Activated naive CD8-positive, alpha-beta T cell treated with anti-CD3 and anti-CD28 coated beads, Interleukin-2, amount 10 ng/mL, durations not matched to agents 7 days and 5 days (primary cell): ENCODE measurements at places on chromosomes 7 and 10. TPM values are rescaled to one million over a fixed set of nuclear protein-coding genes. Genes with fewer than 3 reads are reported as not detected.

GRCh38 chr10:58588673-58589265 is 76.1 kb downstream of the BICC1 start:
- DNase-seq = no peak
- H3K27me3 ChIP-seq = peaks cover 4% of the 10 kb centered on the region
- H3K36me3 ChIP-seq = no peaks in the 10 kb centered on the region
- H3K4me1 ChIP-seq = no peaks in the 10 kb centered on the region

Gene HOGA1
- total RNA-seq = not detected

DNA sequence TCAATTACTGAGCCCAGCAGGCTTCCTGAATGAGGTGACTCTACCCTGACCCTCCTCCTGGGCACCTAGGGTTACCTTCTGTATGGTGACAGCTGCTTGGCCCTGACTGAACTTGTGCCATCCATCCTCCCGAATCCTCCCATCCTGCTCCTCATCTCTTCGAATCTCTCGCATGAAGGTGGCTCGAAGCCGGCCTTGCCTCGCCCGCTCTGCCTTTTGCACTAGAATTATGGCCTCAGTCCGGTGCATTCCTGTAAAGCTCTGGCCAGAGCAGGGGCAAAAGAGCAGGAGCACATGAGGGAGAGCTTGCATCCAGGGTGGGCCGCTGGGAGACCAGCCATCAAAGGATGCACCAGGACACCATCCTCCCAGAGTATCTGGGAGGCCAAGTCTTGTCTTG is 7.5 kb downstream of the H2BK1 start:
- H3K4me3 ChIP-seq = no peak overlapping the region
- H3K4me1 ChIP-seq = peaks cover 15% of the 10 kb centered on the region
- DNase-seq = no peak
- no peak overlapping the region for H3K27ac ChIP-seq

DNA sequence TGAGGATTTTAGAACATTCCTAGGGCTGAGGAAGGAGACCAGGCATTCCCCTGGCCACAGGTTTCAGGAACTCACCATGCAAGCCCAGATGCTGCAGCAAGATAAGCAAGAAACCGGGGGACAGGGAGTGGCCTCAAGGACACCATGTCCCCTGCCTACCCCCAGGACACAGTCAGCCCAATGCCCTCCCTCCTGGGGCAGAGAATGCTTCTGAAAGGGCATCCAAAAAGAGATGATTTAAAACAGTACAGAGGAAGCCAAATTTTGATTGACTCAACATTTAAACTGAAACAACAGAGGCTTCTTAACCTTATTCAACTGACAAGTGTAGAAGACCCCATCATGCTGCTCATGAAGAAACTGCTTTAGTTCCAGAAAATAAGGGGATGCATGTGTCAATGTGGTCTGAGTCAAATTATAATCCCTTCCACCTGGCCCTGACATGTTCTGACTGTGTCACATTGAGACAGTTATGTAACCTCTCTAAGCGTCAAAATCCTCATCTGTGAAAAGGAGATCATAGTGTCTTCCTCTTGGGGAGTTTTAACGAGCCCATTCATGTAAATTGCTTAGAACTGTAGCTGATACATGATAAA is 60.0 kb downstream of the ICA1 start:
- H3K4me3 ChIP-seq = no peak overlapping the region
- peaks cover 63% of the 10 kb centered on the region for H3K27me3 ChIP-seq
- no peak for DNase-seq
- peaks cover 5% of the 10 kb centered on the region for H3K36me3 ChIP-seq

DNA sequence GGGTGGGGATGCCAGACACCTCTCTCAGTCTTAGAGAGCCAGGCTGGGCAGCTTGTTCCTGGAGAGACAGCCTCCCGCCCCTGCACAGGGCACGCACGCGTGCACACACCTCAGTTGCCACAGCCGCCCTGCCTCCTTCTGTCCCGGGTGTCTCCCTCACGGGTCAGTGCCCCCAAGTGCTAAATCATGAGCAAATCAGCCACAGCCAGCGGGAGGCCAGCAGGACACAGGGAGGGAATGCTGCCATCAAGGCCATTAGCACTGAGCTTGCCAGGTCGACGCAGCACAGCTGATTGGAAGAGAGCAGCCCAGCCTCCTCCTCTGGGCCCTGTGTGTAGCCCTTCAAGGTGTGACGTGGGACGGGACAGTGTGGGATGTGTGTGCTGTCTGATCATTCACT is 130.4 kb downstream of the CDH23 start:
- no peak overlapping the region for H3K4me3 ChIP-seq
- H3K27ac ChIP-seq = no peak overlapping the region
- H3K36me3 ChIP-seq = no peaks in the 10 kb centered on the region
- peaks cover 7% of the 10 kb centered on the region for H3K27me3 ChIP-seq
- peaks cover 6% of the 10 kb centered on the region for H3K4me1 ChIP-seq

Gene TSPAN33
- total RNA-seq = 9.5 TPM

DNA sequence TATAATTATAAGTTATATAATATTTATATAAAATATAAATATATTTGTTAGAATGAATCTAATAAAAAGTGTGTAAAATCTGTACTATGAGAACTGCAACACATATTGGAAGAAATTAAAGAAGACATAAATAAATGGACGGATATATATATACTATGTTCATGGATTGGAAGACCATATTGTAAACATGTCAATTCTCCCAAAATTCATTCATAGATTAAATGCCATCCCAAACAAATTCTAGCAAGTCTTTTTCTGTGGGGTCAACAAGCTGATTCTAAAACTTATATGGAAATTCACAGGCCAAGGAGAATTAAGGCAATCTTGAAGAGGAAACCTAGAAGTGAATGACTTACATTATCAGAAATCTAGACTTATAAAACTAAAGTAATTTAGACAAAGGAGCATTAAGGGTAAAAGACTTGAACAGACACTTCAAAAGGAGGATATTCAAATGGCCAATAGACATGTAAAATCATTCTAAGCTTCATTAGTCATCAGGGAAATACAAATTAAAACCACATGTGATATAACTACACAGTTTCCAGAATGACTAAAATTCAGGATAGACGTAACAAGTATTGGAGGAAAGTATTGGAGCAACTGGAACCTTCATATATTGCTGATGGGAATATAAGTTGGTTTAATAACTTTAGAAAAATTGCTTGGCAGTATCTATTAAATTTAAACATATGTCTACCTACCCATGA is 225.9 kb downstream of the EMX2 start:
- peaks cover 12% of the 10 kb centered on the region for H3K27me3 ChIP-seq
- no peak overlapping the region for H3K4me3 ChIP-seq
- no peak for DNase-seq
- no peaks in the 10 kb centered on the region for H3K4me1 ChIP-seq
- no peak overlapping the region for H3K27ac ChIP-seq

Gene TMEM184A
- total RNA-seq = not detected

Gene LCOR
- 38.7 TPM for total RNA-seq

DNA sequence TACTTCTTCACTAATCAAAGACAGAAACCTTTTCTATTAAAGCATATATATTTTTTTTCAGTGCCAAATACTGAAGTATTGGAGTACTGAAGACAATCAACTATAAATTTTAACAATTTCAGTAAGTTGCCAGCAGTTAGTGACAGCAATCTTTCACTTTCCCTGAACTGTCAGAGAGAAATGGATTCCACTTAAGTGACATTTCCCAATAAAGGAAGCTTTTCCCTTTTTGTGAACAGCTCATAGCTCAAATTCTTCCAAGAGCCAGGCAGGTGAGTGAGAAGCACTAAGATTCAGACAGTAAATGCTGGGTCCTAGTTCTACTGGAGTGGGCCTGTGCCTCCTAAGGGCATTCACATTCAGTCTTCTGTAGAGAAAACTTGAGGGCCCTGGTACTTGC is 142.0 kb downstream of the SRPK2 start:
- no peaks in the 10 kb centered on the region for H3K27me3 ChIP-seq
- DNase-seq = no peak
- no peak overlapping the region for H3K4me3 ChIP-seq
- H3K27ac ChIP-seq = no peak overlapping the region
- peaks cover 3% of the 10 kb centered on the region for H3K4me1 ChIP-seq
- peaks cover 1% of the 10 kb centered on the region for H3K36me3 ChIP-seq

DNA sequence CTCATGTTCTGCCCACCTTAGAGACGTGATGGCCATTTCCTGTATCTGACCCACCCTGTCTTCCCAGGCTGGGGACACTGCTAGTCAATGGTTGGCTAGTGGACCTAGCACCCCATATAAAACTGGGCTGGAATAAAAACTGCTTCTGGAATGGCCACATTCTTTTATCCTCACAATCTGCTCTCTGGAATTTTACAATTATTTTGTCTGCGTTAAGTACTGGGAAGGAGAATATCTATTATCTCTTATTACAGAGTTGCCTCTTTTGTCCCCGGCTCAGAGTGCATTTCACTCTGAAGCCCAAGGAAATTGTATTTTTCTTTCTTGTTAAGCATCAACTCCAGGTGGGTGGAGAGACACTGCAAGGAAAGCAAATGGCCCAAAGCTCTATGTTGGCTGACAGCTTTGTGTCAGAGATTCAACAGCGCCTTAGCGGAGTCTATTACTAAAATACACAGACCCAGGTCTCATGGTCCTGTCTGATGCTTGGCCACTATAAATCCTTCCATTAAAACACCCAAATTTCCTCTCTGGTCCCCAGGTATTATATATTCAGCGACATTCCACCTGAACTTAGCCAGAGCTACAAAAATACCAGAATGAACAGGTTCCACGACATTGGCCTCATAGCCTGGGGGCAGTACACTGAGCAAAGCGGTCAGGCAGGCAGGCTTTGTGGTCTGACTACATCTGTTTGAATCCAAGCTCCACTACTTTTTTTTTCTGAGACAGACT is 121.7 kb downstream of the PRPF18 start:
- DNase-seq = no peak
- H3K4me3 ChIP-seq = peak overlapping the region; percentile 76
- H3K4me1 ChIP-seq = peaks cover 27% of the 10 kb centered on the region
- no peaks in the 10 kb centered on the region for H3K36me3 ChIP-seq
- peaks cover 31% of the 10 kb centered on the region for H3K27me3 ChIP-seq

DNA sequence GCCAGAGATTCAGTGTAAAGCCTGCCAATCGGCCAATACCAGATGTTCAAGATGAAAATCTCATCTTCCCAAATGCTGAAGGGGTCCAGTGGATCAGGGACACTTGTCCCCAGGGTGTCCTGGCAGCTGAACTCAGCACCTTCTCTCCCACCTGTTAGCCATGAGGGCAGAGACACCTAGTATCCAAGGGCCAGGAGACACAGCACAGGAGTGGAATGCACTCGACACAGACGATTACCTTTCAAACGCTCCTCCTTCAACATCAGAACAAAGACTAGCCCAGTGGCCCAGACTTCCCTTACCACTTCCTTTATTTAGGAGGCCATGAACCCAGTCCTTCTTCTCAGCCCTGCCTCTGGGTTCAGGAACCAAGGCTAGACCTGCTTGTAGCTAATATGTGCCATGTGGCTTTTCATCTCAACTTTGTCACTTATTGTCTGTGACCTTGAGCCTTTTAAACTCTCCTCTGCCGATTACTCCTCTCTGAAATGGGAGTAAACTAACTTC is 180.3 kb upstream of the PLXNA4 start:
- no peak overlapping the region for H3K4me3 ChIP-seq
- DNase-seq = no peak
- no peaks in the 10 kb centered on the region for H3K36me3 ChIP-seq
- peaks cover 4% of the 10 kb centered on the region for H3K4me1 ChIP-seq
- H3K27me3 ChIP-seq = peaks cover 2% of the 10 kb centered on the region

- no peak overlapping the region for H3K4me3 ChIP-seq
- DNase-seq = no peak
- no peak overlapping the region for H3K27ac ChIP-seq
- H3K27me3 ChIP-seq = peaks cover 58% of the 10 kb centered on the region
- H3K4me1 ChIP-seq = peaks cover 2% of the 10 kb centered on the region
- H3K36me3 ChIP-seq = no peaks in the 10 kb centered on the region
Observed at GRCh38 chr10:30639946-30640786, 10.6 kb upstream of the LYZL2 start.

Gene SOSTDC1
- not detected for total RNA-seq

GRCh38 chr7:28005847-28006231 is 174.8 kb downstream of the JAZF1 start:
- H3K36me3 ChIP-seq = no peaks in the 10 kb centered on the region
- no peak overlapping the region for H3K27ac ChIP-seq
- DNase-seq = no peak
- H3K4me1 ChIP-seq = peaks cover 8% of the 10 kb centered on the region
- no peak overlapping the region for H3K4me3 ChIP-seq
- no peaks in the 10 kb centered on the region for H3K27me3 ChIP-seq

DNA sequence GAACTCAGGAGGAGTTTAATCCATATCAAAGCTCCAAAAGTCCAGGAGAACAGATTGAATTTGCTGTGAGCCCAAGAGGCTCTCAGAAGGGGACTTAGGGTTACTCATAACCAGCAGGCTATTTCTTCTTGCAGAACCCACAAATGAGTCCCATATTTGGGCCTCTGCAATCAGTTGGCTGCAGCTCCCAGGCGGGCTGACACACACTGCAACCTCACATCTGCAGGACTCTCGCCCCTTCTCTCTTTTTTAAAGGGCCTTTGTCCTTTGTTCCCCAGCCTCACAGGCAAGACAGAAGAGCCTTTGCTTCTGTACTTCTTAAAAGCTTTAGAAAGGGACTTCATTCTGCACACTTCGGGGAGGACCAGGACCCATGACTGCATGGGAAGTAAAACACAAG is 26.7 kb downstream of the CREB3L2 start:
- H3K4me1 ChIP-seq = no peaks in the 10 kb centered on the region
- no peak overlapping the region for H3K4me3 ChIP-seq
- DNase-seq = no peak
- peaks cover 5% of the 10 kb centered on the region for H3K36me3 ChIP-seq
- H3K27me3 ChIP-seq = no peaks in the 10 kb centered on the region
- no peak overlapping the region for H3K27ac ChIP-seq

DNA sequence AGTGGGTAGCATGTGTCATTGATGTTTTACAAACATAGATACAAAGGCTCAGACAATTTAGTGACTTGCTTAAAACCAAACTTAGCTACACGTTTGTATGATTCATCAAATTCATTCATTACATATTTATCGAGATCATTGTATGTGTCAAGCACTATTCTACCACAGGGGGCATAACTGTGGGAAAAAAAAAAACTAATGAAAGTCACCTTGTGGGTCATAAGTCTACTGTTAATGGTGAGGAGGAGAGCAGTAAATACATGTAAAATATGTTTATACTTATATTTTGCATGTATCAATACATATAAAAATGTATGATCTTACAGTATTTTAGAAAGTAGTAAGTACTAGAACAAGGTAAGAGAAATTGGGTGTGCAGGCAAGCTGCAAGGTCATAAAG is 933.8 kb downstream of the IPMK start:
- H3K27ac ChIP-seq = no peak overlapping the region
- no peaks in the 10 kb centered on the region for H3K36me3 ChIP-seq
- no peak for DNase-seq
- no peak overlapping the region for H3K4me3 ChIP-seq

Gene PLAC9
- total RNA-seq = not detected

Gene LIPJ
- not detected for total RNA-seq

Gene MDH2
- 132 TPM for total RNA-seq

Gene CPA2
- total RNA-seq = not detected

Gene PNLIPRP1
- total RNA-seq = not detected

- no peak overlapping the region for H3K27ac ChIP-seq
- no peaks in the 10 kb centered on the region for H3K27me3 ChIP-seq
- H3K4me3 ChIP-seq = no peak overlapping the region
- H3K36me3 ChIP-seq = peaks cover 38% of the 10 kb centered on the region
Observed at GRCh38 chr7:77783545-77783944, 14.7 kb downstream of the TMEM60 start.
